Naive thymus-derived CD8-positive, alpha-beta T cell (primary cell): ENCODE measurements at places on chromosomes 5 and 9.

GRCh38 chr9:98964201-98964600 is 20.5 kb downstream of the COL15A1 start:
- DNase-seq, result no peak

DNA sequence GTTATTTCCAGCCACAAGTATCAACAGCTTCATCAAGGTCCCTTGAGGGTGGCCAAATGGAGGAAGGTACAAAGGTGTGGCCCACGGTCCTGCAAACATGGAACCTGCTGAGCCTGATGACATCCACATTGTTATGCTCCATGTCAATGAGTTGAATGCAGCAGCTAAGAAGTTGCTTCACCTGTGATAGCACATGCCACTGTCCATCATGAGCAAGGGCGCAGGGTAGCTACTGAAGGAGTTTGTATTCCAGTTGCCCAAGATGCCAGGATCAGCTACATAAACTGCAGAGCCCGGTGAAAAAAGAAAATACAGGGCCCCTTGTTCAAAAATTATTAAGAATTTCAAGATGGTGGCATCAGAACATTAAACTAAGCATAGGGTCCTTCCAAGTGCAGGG is 24.2 kb downstream of the LSM11 start:
- DNase-seq, result no peak

- no peak for DNase-seq
Observed at GRCh38 chr5:85452322-85453025, 1067.8 kb upstream of the EDIL3 start.

DNA sequence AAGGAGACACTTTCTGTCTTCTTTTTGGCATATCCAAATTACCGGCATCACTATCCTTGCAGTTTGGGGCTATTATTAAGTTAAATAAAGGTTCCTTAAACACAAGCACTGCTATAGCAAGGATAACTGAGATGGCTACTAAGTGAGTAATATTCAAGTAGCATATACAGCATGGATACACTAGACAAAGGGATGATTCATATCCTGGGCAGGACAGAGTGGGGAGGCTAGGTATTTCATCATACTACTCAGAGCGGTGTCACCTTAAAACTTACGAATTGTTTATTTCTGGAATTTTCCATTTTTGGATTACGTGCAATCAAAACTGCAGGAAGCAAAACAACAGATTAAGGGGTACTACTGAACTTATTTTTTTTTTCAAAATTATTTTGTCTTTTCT is 54.1 kb downstream of the FER start:
- DNase-seq, result no peak

- DNase-seq, result peak; percentile 20
Observed at GRCh38 chr5:7886849-7887475, 18.0 kb downstream of the MTRR start.

- DNase-seq, result no peak
Observed at GRCh38 chr5:120432861-120433260, 31.2 kb upstream of the PRR16 start.

GRCh38 chr9:116233160-116233530 is 79.6 kb downstream of the PAPPA start:
- no peak for DNase-seq

GRCh38 chr5:152551061-152551460 is 146.0 kb upstream of the NMUR2 start:
- DNase-seq, result no peak

- no peak for DNase-seq
Observed at GRCh38 chr9:116541402-116541801, 145.7 kb upstream of the TRIM32 start.

GRCh38 chr5:166045961-166046360 is 2245.5 kb upstream of the WWC1 start:
- DNase-seq, result no peak

- no peak for DNase-seq
Observed at GRCh38 chr9:122004589-122004988, 88.5 kb downstream of the TTLL11 start.

DNA sequence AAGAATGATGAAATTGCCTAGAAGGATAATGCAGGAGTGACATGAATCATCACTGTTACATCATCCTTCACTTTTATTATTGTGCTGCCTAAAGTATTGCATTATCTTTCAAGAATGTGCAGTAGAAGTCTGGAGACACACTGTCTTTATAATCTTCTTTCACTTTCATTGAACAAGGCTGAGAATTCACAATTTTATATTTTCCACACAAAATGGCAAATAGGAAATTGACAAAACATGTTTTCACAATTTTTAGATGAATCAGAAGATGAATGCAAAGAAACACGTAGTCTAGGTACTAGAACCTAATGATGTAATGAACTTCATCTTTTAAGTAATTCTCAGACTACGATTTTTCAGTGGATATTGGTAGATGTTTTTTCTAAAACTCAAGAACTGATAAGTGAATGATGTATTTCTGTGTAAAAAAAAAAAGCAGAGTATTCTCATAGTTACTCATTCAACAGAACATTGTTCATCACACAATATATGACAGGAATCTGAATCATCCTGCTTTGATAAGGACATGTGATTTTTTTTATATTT is 131.5 kb upstream of the GRHPR start:
- no peak for DNase-seq

GRCh38 chr9:72280913-72281500 is 84.0 kb downstream of the ZFAND5 start:
- peak; percentile 44 for DNase-seq

DNA sequence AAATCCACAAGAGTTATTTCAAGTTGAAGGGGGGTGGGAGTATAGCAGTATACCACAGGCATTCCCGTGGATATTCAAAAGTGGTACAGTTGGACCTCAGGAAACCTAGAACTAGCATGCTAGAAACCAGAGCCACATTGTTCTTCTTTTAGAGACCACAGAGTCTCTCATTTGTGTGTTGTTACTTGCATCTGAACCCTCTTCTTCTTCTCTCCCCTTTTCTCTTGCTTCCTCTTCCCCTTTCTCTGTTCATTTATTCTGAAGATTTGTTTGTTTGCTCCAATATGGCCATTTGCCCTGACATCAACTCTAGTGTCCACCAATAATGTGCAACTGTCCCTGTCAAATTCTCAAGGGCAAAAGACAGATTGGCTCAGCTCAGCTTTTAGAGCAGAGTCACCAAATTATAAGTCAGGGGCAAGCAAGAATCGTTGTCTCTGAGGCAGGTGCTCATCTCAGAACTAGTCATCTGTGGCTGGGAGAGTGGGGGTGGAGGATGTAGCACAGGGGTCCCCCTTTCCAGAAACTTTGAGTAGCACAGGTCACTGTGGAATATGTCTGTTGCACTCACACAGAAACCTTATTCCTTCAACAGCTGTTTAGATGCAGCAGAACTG is 321.1 kb downstream of the ARRDC3 start:
- DNase-seq, result no peak

- DNase-seq, result no peak
Observed at GRCh38 chr5:96288845-96289185, 144.2 kb downstream of the PCSK1 start.

- no peak for DNase-seq
Observed at GRCh38 chr9:109281518-109281917, 39.3 kb downstream of the EPB41L4B start.

GRCh38 chr9:135951889-135952663 is 9.1 kb downstream of the UBAC1 start:
- DNase-seq, result no peak
